ENCODE measurements at places on chromosomes 5 and 9.
A peak's percentile ranks its signal among the peaks of the same experiment; 100 is the strongest.

- no peak for DNase-seq
Observed at GRCh38 chr5:1735320-1735970, 64.2 kb downstream of the MRPL36 start.

DNA sequence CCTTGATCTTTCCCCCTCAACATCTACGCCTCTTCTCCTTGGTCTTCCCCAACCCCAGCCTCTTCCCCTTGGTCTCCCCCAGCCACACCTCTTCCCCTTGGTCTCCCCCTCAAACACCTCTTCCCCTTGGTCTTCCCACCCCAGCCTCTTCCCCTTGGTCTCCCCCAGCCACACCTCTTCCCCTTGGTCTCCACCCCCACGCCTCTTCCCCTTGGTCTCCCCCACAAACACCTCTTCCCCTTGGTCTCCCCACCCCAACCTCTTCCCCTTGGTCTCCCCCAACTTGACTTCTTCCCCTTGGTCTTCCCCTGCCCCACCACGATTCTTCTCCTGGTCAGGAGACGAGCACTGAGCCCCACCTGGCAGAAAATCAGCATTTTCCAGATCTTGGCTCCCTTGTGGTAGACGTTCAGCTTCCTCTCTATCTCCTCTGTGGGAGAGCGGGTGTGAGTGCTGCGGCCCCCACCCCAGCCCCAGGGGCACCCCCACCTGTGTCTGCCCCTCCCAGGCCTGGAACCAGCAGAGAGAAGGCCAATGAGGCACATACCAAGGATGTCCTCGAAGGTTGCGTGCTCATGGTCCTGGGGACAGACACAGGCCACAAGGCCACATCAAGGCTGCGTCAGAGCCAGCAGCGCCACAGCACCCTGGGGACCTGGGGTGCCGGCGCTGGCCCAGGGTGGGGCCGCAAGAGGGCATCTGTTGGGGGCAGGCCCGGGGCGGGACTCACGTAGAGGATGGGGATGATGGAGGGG, 7.0 kb downstream of the NSMF start:
- DNase-seq: no peak

DNA sequence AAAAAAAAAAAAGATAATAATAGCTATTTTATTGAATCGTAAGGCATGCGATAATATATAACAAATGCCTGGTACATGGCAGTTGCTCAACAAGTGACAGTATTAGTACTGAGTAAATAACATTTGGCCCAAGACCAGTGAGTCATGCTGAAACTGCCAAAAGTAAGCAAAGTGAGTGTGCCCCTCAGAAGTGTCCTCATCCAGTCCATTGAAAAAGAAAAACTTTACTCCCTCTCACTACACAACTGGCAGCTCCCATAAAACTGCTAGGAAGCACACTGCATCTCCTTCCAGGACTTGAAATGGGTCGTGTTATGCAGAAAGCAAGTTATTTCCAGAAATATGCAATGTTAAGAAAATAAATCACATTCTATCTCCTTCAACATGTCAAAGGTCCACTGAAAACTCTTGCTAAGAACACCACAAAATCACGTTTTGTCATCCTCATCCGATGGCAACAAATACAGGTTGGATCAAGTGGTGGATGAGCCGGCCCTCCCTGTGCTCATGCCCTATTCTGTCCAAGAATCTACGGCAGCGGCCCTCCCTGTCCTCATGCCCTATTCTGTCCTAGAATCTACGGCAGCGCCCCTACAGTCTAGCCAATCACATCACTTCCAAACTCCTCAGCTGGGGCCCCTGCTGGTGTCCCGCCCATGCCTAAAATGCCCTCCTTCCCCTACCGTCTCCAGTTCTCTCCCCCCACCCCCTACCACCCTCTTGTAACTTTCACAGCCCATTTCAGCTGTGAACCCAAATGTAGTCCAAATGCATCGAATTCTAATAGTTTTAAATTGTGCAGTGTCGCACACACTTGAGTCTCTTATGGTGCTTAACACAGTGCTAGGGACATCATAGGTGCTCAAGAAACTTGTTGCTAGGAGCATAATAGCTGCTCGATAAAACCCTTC, 12.5 kb downstream of the PTCH1 start:
- DNase-seq: no peak

DNA sequence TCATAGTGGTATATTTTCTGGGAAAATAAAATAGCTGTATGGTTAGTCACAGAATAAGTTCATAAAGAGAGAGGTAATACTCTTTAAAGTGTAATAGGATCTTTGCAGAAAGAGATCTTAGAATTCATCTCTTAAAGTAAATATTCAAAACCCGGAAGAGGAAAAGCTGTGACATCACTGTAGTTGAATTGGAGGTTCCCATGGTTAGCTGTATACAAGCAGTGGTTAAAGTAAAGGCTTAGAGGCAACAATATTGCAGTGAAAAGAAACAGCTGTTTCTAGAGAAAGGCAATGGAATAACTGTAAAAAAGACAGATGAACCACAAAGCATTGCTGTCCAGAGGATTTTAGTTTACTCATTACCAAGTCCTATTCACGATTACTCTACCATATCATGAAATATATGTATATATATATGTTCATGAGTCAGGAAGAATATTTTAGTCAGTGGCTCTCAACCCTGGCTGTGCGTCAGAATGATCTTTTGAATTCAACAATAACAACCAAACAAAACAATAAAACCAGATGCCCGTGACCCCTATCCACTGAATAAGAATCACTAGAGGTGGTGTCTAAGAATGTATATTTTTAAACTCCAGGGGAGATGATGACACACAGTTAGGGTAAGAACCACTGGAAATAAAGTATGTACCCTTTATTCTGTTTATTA, 4.7 kb downstream of the ERCC6L2 start:
- DNase-seq: no peak

DNA sequence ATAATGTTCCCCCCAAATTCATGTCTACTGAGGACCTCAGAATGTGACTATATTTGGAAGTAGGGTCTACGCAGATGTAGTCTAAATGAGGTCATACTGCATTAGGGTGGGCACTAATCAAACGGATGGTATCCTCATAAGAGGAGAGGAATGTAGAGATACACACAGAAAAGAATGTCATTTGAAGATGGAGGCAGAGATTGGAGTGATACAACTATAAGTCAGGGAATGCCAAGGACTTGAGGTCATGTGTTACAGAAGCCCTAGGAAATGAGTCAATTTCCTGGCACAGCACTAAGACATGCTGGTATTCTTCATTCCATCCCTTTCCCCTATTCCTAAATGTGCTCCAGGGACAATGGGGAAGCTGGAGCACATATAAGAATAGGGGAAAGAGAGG, 758 bp upstream of the PDCD1LG2 start:
- DNase-seq: peak; percentile 32

DNA sequence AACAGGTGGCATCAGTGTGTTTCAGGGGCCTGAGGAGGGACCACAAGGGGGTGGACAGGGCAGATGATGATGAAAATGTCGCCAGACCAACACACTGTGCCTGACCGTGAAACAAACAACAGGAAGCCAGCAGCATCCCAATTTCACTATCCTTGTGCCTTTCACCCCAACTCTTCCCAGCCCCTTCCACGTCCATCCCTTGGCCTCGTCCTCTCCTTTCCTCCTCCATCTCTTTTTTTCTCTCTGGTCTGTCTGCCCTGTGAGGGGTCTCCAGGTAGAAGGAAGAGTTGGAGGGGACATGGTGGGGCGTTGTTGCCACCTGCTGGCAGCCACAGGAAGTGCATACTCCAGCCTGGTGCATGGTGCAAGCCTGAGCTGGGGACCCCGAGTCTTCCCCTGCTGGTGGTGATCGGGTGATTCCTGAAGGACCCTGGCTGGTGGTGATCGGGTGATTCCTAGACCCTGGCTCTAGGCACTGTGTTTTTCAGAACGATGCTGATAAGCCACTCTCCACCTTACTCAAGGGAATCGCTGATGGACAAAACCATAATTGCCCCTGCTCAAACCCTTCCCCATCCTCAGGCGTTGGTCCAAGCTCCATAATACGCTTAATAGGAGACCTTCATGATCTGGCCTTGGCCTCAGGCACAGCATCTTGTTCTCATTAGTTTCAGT, 21.7 kb upstream of the NSD1 start:
- peak; percentile 52 for DNase-seq

- no peak for DNase-seq
Observed at GRCh38 chr9:13513716-13514444, 234.4 kb upstream of the MPDZ start.

DNA sequence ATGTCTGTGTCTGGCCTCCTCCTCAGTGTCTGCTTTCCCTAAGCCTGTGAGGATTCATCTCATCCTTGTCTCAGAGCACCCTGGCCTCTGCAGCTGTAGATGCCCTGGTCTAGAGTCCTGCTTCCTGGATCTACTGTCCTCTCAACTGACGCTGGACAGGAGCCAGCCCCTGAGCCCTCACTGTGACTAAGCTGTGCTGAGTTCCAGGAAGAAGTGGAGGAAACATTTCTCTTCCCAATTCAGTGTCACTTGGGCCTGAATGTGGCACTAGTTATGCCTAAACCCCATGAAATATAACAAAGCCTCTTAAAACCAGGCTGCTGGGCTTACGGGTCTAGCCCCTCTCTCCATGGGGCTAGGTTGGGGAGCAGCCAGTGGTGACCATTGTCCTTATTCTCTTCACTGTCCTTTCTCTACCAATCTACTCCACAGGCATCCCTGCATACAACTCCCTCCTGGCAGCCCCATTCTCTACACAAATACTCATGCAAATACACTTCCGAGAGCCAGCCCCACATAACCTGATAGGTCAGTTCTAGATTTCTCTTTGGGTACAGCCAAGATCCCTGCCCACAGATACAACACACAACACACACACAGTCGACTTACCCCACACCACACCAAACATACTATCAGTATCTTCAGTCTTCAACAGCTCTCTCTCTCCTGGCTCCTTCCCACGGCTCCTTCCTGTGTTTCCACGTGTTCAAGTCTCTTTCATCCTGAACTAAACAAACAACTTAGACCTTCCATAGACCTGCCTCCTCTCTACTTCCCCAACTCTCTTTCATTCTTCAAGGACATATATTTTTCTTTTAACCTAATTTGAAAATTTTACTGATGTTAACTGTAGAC, 220.8 kb downstream of the SNX18 start:
- peak; percentile 75 for DNase-seq

DNA sequence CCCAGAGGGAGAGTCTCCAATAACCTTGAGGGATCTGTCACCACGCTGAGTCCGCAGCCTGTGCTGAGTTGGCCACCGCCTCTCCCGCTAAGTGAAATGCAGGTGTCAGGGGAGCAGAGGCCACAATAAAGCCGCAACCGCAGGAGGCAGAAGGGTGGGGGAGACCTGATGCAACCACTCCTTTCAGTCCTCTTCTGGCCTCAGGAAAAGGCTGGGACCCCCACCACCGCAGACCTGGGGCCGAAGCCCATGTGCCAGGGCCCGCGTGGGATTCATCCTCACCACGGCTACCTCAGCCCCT, 576 bp downstream of the MAP1B start:
- DNase-seq: no peak

All from suppressor macrophage (primary cell).